ENCODE measurements at places on chromosomes 16 and 17.

GRCh38 chr16:21994856-21995465 lies 6.0 kb downstream of the PDZD9 start:
- DNase-seq = no peak

GRCh38 chr17:2959371-2960130 lies 103.9 kb downstream of the OR1D5 start:
- DNase-seq = no peak

- DNase-seq = peak; percentile 35
Measured at GRCh38 chr17:79388556-79389295, 222.1 kb downstream of the RBFOX3 start.

DNA sequence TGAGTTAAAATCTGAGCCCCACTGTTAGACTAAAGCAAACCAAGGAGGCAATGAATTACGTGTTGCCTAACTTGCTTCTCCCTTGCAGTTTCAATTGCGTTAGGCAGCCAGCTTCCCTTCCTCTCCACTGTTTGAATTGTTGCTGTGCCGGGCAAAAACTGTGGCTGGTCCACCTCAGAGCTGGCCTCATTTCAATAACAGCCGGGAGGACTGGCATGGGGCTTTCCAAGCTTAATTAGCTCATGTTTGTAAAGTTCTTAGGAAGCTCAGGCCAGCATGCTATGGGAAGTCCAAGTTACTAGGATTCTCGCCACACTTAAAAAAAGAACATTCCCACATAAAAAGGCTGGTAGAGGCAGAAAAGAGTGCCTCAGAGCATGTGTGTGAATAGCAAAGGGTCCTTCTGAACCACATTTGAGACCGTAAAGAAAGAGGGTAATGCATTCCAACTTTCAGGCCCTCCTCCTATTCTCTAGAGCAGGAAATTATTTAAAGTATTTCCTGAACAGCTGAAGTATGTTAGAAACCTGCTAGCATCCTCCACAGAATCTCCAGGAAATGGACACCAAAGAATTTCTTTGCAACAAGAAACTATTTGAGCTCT lies 79.0 kb upstream of the SMURF2 start:
- DNase-seq = peak; percentile 16

- no peak for DNase-seq
Measured at GRCh38 chr16:70151391-70151790, 22.2 kb upstream of the CLEC18C start.

- DNase-seq = no peak
Measured at GRCh38 chr16:85698935-85699558, 10.3 kb upstream of the GINS2 start.

DNA sequence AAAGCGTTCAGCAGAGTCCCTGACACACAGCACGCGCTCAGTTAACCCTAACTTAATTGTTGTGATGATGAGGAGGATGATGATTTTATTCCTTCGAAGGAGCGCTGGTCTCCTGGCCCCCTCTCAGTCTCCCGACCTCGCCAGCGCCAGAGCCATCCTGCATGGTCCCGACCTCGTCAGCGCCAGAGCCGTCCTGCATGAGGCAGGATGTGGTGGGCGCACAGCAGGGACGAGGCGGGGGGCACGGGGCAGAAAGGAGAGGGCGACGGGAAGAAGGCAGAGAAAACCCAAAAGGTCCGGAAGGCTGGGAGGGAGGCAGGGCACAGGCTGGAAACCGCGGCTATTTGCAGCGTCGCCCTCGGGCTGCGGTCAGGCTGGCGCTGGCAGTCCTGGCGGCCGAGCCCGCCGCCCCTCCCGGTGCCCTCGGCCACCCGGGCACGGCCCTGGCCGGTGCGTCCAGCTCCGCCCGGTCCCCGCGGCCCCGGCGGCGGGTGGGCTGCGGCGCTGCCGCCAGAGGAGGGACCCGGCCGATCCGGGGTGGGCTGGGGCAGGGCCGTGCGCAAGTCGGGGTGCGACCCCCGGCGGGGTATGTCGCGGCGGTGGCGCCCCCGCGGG lies 3.0 kb upstream of the TAC4 start:
- no peak for DNase-seq

- no peak for DNase-seq
Measured at GRCh38 chr17:828761-829160, 46.6 kb downstream of the MRM3 start.

- no peak for DNase-seq
Measured at GRCh38 chr17:69417545-69418483, 3.3 kb downstream of the MAP2K6 start.

DNA sequence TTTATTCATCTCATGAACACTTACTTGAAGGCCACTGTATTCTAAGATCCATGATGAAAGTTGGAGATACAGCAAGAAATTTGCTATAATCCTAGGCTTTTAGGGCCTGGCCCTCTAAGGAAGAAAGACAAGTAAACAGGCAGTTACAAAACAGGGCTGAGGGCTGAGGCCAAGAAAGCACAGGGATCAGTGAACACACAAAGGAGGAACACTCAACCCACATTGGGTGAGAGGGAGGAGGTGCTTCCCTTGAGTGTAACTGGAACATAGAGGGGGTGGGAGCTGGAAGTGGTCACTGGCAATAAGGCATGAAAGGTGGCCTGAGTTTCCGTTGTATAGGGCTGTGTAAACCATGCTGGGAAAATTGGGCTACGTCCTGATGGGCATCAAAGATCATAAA lies 112.2 kb downstream of the ZNF18 start:
- no peak for DNase-seq

- no peak for DNase-seq
Measured at GRCh38 chr16:6363396-6363795, 969.2 kb upstream of the RBFOX1 start.

GRCh38 chr16:10987361-10988163 lies 43.2 kb downstream of the CLEC16A start:
- no peak for DNase-seq

DNA sequence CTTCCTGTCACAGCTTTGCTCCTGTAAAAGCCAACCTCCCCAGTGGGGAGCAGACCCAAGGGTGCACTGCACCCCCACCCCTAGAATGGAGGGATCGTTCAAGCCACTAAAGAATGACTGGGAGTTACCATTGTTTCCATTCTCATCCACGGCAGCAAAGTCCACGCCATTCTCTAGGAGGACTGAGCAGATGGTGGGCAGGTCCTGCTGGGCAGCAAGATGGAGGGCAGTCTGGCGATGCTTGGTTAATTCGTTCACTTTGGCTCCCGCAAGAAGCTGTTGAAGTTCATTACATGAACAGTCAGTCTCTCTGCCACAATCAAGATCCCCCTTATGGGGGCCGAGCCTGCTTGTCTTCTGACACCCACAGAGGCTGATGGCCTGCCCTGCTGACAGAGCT lies 30.8 kb downstream of the CYB5D2 start:
- DNase-seq = no peak

- DNase-seq = peak; percentile 93
Measured at GRCh38 chr16:30096105-30096861, at the start of gene YPEL3. YPEL3 (minus strand) TSS chr16:30096213; CDS start chr16:30095482, 731 bp downstream.

GRCh38 chr16:1757714-1758461 lies 13.5 kb downstream of the NME3 start:
- DNase-seq = no peak

All from mucosa of gallbladder (tissue), 1 donor.